ENCODE measurements at places on chromosomes 6 and 20.

DNA sequence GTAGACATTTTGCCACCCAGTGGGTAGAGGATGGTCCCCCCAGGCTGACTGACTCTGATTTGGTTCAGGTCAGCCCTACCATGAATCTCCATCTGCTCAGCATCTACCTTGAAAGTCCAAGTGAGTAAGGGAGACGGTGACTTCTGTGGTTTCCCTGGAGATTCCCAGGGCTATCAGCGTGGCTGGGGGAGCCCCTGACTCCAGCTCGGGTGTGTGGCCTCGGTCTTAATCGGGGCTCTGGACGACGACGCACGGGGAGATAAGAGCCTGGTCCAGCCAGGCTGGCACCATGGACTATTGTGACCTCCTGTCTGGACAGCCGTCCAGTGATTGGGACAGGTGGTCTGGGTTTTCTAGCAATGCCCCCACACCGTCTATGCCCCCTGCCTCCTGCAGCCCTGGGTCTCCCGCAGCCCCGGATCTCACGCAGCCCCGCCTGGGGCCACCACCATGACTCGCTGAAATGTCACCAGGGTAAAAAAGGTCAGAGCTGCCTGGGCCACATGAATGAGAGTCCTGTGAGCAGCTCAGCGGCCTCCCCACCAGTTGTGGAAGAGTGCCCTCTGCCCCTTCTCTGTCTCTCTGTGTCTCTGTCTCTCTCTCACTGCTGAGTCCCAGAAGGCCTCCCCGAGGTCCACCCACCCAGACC lies 47.1 kb upstream of the GATA5 start:
- no peak for DNase-seq

- peak; percentile 74 for DNase-seq
These were observed 176.4 kb downstream of the ARID1B start for GRCh38 chr6:156953479-156954146.

DNA sequence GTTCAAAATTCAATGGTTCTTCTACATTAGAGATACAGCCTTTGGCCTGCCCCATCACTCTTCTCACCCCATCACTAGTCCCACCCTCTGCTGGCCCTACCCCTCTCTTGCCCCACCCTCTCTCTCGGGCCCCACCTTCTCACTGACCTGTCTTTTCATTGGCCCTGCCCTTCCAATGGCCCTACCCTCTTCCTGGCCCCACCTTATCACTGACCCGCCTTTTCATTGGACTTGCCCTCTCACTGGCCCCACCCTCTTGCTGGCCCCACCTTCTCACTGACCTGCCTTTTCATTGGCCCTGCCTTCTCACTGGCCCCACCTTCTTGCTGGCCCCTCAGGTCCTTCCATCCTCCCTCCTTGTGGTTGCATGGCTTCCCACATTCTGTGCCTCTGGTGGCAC lies 107.2 kb upstream of the PLEKHG1 start:
- DNase-seq: no peak

DNA sequence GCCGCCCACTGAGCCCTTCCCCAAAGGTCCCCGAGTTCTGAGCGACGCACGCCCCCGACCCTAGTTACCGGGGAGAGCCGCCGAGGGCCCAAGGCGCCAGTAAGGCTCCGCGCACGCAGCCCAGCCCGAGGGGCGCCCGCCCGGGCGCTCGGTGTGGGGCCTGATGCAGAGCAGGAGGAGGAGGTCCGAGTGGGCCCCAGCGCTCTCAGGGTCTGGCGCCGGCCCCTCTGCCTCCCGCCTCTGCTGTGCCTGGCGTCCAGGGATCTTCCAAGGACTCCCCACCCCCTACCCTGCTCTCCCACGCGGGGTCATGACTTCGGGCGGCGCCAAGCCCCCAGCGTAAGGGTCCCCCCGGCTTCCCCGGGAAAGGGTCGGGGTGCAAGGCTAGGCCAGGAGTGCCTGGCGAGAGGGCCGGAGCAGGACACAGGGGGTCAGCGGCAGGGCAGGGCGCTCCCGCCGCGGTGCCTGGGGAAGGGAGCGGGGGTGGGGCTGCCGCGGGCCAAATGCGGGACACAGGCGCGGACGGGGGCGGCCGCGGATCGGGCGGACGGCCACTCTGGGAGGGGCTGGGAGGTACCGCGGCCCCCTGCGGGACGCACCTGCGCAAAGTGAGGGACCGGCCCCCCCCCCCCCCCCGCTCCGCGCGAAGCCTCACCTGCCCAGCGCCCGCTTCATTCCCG lies 637 bp downstream of the ABHD12 start:
- no peak for DNase-seq

GRCh38 chr6:38833320-38833719 lies 118.2 kb downstream of the DNAH8 start:
- no peak for DNase-seq
